ENCODE measurements at places on chromosomes 2 and 18.

GRCh38 chr2:145725876-145726275, 1206.0 kb upstream of the ZEB2 start:
- no peak for DNase-seq

GRCh38 chr2:165897726-165898125, 55.9 kb downstream of the TTC21B start:
- DNase-seq: no peak

GRCh38 chr2:153476816-153477635, 1.5 kb downstream of the RPRM start:
- DNase-seq: peak; percentile 47

DNA sequence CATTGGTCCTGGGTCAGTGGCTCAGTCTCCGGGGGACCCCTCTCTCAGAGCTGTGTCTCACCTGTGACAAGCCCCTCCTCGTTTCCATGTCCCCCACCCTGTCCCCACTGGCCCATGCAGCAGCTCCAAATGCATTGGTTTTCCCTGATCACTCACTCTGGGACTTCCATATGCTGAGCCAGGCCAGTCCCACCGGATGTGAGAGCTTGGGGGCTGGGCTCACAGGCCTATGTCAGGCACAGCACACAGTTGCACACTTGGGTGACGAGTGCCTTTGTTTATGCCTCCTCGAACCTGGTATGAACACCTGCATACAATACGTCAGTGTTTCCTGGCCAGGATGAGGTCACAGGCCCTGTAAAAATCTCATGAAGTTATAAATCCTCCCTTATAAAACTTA, 232.5 kb downstream of the TFCP2L1 start:
- no peak for DNase-seq

DNA sequence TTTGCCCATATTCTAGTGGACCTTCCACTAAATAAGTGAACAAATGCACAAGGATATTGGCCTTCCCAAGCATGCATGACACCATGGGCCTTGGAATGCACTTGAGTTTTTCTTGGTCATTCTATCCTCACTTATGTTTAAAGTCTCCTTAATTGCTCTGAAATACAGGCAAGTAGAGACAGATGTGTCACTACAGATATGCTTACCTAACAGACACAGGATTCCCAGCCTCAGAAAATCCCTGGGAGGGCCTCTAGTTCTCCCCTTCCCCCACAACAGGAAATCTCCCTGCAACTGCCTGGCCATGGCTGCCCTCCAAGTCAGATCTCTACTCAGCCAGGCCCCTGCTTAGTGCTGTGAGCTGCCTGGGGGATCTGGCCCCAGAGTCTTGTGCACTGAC, 445.2 kb downstream of the IRS1 start:
- DNase-seq: no peak

GRCh38 chr18:8117006-8117371, 492.2 kb upstream of the RAB12 start:
- DNase-seq: no peak

- DNase-seq: no peak
Measured at GRCh38 chr2:68330691-68331090, 10.9 kb upstream of the CNRIP1 start.

DNA sequence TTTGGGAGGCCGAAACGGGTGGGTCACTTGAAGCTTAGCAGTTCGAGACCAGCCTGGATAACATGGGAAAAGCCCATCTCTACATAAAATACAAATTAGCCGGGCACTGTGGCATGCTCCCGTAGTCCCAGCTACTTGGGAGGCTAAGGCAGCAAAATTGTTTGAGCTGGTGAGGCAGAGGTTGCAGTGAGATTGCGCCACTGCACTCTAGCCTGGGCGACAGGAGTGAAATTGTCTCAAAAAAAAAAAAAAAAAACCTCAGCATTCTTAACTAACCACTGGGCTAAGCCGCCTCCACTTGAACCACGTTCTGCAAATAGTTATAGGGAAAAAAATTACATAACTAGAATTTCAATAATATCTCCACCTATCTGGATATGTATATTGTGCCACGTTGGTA, 2.3 kb downstream of the FOXI3 start:
- DNase-seq: no peak

GRCh38 chr18:49850636-49851035, 37.3 kb upstream of the ACAA2 start:
- DNase-seq: no peak

GRCh38 chr2:44464437-44464836, 102.7 kb downstream of the CAMKMT start:
- no peak for DNase-seq

- no peak for DNase-seq
Measured at GRCh38 chr2:153470867-153471266, 7.7 kb downstream of the RPRM start.

DNA sequence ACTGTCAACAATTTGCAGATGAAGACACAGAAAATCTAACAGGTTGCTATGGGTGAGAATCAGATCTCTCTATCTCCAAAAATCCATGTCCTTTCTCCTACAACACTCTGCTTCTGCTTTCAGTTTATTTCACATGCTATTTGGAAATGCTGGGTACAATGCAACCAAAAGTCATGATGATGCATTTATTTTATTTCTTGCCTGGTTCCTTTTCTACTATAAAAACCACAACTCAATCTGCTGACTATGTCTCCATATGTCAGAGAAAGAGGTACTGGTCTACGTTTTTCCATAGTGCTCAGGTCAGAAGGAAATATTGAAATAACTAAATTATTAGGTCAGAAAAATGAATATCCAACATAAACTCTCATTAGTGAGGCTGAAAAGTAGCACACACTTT, 20.5 kb downstream of the RAD51AP2 start:
- no peak for DNase-seq

GRCh38 chr18:356778-357177, 88.9 kb upstream of the THOC1 start:
- DNase-seq: no peak

GRCh38 chr2:152440460-152440859, 105.5 kb downstream of the FMNL2 start:
- no peak for DNase-seq

DNA sequence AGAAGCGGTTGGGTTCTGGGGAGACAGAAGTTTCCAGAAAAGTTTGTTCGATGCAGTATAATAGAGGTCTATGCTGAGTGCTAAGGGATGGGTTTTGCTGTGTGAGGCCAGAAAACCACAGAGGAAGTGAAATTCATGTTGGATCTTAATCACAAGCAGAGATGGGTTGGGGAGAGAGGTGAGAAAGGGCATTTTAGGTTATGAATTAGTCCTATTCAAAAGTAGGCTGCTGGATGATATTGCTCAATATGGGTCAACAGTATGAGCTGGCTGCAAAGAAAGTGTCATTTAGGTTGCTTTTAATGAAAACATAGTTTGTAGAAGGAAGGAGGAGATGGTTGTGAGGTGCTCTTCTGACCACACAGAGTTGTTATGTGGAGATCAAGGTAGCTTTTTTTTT, 118.8 kb upstream of the LHCGR start:
- no peak for DNase-seq

GRCh38 chr2:33133454-33133952, 186.8 kb downstream of the LTBP1 start:
- no peak for DNase-seq

DNA sequence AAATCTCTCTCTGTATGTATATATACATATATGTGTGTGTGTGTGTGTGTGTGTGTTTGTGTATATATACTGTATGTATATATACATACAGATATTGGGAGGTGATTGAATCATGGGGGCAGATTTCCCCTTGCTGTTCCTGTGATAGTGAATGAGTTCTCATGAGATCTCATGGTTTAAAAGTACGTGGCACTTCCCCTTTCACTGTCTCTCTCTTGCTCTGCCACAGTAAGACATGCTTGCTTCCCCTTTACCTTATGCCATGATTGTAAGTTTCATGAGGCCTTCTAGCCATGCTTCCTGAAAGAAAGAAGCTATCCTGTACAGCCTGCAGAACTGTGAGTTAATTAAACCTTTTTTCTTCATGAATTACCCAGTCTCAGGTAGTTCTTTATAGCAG, 18.8 kb upstream of the CCDC195 start:
- no peak for DNase-seq

DNA sequence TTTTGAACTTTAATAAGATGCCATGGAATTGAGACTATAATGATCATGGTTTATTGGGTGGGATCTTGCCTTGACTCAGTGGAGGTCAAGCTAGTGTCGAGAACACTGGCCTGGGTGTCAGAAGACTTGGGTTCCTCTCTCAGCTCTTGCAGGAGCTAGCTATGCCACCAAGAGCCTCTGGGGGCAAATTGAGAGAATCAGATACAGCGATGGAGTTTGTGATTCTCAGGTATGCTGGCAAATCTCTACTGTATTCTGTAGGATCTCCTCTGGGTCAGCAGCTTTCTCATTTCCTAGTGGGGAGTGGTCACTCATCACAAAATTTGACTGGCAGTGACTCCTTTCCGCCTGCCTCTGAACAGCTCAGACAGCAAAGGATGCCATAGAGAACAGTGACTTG, 477.0 kb downstream of the RNF144A start:
- no peak for DNase-seq

DNA sequence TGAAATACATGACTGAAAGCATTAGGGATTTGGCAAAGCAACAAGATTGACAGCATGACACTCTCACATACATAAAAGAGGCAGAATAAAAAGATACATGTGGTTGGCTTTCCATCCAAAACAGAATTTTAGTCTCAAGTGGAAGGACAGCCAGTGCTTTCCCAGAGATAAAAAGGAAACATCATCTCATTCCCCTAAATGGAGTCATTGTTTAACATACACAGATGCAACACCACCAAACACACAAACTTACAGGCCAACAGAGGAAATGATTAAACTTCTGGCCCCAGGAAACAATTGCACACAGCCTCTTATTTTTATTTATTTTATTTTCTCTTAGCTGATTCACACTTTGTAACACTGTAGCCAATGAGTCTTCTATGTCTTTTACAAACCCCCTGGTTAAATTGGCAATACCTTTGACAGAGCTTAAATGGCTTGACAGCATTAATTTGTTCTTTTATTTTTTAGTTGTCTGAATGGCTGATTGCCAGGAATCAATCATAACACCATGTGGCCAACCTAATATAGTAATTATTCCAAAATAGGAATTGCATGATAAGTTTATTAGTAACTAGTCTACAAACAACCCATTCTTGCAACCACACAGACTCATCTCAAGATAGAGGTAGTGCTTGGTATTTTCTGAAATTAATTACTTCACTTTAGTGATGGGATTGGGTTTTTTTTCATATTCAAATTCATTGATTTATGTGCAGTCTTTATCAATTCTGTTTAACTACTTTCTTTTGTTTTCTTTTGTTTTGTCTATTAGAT, 190.5 kb downstream of the RND3 start:
- DNase-seq: no peak

DNA sequence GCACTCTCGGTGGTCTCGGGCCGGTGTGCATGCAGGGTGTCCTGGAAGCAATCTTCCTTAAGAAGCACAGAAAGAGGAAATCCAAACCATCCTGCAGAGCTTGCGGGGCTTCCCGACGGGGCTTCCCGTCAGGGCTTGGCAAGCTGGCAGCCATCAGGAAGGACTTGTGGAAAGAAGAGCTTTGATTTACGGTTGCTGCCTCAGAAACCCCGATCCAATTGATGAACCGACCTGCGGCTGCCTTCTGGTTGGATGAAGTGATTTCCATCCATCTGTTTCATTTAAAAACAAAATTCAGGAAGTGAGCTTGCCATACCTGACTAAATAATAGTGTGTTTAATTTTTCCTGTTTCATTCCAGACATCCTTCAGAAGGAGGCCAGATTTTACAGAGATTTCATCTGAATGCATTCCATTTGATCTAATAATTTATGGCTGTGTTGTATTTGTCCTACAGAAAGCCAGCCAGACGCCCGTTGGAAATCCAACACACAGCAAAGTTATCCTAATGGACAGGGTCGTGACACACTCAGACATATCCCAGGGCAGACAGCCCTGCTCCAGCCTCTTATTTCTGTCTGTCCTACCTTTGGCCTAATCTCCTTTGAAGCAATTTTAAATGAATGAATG, 141.3 kb downstream of the SEPTIN10 start:
- no peak for DNase-seq

GRCh38 chr2:19120941-19121750, 237.3 kb downstream of the OSR1 start:
- DNase-seq: no peak

GRCh38 chr2:68519236-68519635, 51.9 kb downstream of the APLF start:
- DNase-seq: no peak

DNA sequence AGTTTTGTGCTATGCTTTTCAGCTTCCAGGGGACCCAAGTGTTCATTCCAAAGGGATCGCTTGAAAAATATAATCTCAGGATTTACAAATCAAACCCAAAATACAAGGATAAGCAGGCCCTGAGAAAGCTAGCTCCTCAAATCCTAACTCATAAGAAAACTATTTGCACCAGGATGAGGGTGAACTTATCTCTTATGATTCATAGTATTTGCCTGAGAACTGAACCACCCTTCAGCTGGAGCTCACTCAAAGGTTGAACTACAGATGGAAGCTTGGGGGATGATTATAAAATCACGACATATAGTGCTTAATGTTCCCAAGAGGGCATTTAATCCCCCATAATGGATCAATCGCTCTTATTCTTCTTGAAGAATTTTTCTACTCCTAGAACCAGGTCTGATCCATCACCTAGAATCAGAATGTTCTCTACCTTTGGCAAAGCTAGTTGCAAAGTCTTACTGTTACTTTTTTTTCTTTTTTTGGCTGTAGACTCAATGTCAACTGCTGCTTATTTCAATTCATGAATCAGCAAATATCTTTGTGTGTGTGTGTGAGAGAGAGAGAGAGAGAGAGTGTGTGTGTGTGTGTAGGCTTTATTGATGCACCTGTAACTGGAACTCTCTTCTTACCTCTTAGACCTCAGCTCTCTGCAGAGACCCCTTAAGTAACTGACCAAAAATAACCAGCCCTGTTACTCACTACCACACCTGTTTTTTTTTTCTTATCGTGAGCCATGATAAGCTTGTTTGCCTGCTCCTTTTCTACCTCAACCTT, 44.8 kb downstream of the ARL4C start:
- no peak for DNase-seq

DNA sequence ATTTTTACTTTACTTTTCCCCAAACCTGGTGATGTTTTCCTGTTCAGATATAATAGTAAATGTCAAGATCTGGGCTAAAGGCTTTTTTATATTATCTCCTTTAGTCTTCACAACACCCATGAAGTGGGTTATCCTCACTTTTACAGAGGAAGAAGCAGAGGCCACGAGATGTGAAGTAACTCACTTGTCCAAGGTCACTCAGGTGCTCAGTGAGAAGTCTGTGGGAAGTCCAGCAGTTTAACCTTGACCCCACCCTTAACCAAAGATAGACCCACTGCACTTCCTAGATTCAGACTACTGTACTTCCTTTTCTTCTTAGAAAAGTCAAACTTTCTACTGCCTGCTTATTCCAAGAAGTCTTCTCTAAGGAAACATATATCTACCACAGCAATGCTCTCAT, 56.3 kb upstream of the STAT1 start:
- DNase-seq: no peak

GRCh38 chr2:238636269-238637073, 209.7 kb downstream of the ASB1 start:
- DNase-seq: no peak

GRCh38 chr18:58201733-58202730, 158.0 kb downstream of the NEDD4L start:
- DNase-seq: peak; percentile 47

- DNase-seq: no peak
Measured at GRCh38 chr2:100832885-100833284, 12.9 kb downstream of the NPAS2 start.

Data from cerebellar cortex (tissue), 1 donor.